ENCODE measurements at places on chromosomes 6 and 20.

DNA sequence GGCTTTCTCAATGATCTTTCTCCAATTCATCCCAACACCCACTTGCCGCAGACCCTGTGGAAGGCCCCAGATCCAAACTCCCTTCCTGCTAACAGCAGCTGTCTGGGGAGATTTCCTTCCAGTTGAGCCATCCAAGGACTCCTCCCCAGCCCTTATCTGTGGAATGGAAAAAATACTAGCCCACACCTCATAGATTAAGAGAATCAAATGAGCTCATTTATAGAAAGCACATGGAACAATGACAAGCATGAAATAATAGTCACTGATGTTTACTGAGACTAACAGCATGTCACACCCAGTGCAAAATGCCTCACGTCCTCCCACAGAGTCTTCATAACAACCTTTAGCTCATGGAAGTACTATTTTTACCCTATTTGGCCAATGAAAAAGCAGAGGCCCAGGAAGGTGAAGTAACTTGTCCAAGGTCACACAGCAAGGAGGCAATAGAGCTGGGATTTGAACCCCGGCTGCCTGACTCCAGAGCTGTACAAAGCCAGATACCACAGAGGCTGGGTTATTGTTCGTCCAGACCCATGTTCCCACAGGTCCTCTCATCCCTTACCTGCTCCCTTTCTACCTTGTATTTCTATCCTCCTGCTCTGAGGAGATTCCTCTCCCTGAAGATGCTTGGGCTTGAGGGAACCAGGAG lies 23.4 kb upstream of the PTGIS start:
- DNase-seq, result peak; percentile 28

DNA sequence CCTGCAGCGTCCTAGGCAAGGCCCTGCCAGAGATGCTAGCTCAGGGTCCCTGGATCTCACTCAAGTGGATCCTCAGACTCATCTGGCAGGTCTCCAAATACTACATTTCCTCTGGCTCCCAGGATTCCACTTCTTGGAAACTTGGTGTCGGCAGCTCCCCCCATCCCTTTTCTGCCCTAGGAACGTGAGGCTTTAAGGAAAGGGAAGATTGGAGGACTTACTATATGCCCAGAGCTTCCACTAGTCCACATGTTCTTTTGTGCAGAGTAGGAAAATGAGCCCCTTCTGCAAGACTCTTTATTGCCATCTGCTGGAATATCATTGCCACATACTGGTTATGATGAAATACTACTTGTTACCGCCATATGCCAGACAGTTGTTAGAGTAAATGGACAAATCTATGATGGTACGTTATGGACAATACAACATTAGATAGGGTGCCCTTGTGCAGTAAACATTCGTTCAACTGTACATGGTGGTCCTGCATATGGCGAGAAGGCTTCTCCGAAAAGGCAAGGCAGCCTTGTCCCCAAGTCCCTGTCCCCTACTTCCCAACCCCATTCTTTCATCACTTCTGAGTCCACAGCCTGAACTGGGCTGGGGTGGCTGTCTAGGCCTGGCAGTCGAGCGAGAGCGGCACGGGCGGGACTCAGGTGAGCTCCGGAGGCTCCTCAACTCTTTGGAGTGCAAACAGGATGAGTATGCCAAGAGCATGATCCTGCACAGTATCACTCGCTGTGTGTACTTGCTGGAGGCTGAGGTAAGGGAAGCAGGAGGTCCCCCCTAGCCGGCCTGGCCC lies 780 bp downstream of the ARMC12 start:
- DNase-seq, result peak; percentile 77

DNA sequence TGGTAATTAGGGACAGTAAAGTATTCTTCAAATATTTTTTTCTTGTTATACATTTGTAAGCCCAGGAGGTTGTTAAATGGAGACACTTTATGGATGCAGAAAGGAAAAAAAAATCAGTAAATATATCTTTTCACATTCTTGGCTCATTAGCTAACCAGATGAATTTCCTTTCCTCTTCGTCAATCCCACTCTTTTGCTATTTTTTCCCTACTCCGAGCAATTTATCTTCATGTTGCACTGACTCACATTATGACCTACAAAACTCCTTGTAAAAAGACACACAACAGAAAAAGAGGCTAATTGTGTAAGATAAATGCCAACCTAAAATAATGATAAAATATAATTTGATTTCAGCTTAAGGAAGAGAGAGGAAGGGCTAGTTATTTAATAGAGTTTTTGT lies 472.9 kb upstream of the ZNF337 start:
- DNase-seq, result peak; percentile 81

DNA sequence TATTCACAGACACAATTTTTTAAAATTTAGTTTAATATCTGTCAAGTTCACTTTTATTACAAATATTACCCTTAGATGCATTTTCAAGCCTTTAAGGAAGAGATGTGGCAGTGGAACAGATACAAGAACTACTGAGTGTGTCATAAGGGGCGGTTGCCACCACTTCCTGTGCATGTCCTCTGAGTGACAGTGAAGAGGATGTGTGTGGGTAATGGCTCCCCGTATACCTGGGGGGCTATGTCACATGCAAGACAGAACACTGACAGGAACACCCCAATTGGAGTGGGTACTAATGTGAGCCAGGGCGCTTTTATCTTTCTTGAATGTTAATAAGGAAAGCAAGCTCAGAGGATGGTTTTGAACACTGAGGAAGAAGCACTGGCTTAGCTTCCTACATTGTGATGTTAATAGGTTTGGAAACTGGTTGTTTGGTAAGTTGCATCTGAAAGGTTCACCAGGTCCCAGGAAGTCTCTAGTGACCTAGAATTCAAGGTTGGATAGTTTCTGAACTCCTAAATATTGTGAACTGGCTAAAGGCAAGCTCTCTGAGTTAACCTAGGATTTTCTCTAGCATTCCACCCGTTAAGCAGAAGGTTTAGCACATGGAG lies 83.4 kb upstream of the ASF1A start:
- DNase-seq, result no peak

DNA sequence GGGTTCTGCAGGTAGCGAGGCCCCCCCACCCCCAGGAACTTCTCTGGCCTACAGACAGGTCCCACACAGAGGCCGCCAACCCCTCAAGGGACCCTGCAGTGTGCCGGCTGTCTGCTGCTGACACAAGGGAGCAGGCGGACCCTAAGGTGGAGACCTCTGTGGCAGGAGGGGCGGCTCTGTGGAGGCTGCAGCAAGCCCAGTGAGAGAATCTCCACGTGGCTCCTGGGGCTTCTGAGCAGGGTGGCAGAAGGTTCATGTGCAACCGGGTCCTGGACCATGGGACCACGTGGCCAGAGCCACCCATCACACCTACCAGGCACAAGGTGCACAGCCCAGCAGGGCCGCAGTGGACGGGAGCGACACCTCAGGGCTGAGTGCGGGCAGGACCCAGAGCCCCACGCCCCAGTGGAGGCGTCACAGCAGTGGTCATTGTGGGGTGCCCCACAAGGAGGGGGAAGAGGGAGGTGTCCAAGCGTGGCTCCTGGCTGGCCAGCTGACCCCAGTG lies 4.3 kb downstream of the ARFRP1 start:
- no peak for DNase-seq

GRCh38 chr20:49792006-49792405 lies 20.6 kb upstream of the SLC9A8 start:
- DNase-seq, result no peak

GRCh38 chr6:3473773-3474172 lies 16.9 kb upstream of the SLC22A23 start:
- peak; percentile 30 for DNase-seq

- DNase-seq, result peak; percentile 78
Measured at GRCh38 chr6:148577687-148578488, 168.9 kb upstream of the UST start.

- no peak for DNase-seq
Measured at GRCh38 chr6:10449751-10450150, 34.9 kb upstream of the TFAP2A start.

- DNase-seq, result no peak
Measured at GRCh38 chr6:30554962-30555815, 1.1 kb downstream of the GNL1 start.

DNA sequence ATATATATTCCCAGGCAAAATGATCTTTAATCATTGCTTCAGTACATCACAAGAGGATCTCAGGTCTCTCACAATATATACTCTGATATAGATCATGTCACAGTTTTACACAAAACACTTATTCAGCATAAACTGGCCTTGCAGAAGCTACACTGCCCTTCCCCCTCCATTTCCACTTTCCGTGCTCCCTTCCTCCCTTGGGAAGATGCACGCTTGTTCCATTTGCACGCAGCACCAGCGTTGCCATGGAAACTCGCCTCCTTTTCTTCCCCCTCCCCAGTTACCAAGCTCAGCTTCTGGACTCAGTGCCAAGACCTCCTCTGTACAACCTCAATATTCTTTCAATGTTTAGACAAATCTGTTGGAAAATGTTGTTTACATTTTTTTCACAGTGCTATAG lies 154.6 kb downstream of the RFPL4B start:
- DNase-seq, result peak; percentile 76

- no peak for DNase-seq
Measured at GRCh38 chr6:19377722-19378121, 459.4 kb upstream of the ID4 start.

- no peak for DNase-seq
Measured at GRCh38 chr6:30329331-30329730, 2.6 kb downstream of the TRIM39 start.

GRCh38 chr20:51541189-51542032 lies 1.1 kb downstream of the NFATC2 start:
- peak; percentile 80 for DNase-seq

DNA sequence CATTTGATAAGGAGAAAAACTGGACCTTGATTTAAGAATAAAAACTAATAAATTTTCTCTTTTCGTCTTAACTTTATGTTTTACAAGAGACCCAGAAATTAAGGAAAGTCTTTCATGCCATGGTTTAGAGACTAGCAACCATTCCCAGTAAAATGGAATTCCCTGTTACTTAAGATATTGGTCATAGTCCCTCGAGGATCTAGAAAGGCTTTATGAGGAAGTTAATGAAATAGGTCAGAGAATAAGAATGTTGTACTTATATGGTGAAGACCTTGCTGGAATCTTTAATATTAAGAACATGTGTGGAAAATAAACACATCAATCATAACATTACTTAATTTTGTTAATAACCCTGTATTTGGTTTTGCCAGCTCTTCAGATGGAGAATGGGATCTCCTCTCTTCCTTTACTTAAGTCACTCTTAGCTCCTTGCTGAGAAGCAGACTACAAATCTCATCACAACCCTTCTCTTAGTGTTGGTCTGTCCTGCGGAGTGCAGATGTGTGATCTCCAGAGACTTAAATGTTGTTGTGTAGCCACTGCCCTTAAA lies 382.9 kb downstream of the QKI start:
- peak; percentile 76 for DNase-seq

- peak; percentile 32 for DNase-seq
Measured at GRCh38 chr6:155185544-155185943, 78.3 kb upstream of the CLDN20 start.

DNA sequence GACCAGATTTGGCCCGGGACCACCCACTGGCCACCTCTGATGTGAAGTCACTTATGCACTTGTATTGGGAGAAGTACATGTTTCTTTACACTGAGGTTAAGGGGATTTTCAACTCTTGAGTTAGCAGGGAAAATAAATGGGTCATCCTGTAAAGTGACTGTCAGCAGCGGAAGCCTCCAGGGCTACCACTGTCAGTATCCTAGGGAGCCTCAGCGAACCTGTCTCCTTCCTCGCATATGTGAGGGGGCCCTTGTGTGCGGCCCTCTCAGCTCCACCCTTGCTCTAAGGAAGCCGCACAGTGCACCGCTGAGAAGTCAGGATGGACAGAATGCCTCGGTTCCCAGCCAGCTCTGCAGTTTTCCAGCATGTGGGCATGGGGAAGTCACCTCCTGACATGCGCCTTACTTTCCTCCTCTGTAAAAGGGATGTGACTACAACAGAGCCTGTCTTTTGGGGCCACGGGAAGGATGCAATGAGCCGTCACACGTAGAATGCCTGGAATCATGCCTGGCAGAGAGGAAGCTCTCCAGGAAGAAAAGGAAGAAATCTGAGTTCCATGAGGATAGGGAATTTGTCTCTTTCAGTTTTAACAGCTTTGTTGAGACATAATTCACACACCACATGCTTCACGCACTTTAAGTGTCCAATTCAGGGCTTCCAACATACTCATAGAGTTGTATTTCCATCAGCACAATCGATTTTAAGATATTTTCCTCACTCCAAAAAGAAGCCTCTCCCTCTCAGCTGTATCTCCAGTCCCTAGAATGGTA lies 115.4 kb downstream of the SYCP2 start:
- no peak for DNase-seq

DNA sequence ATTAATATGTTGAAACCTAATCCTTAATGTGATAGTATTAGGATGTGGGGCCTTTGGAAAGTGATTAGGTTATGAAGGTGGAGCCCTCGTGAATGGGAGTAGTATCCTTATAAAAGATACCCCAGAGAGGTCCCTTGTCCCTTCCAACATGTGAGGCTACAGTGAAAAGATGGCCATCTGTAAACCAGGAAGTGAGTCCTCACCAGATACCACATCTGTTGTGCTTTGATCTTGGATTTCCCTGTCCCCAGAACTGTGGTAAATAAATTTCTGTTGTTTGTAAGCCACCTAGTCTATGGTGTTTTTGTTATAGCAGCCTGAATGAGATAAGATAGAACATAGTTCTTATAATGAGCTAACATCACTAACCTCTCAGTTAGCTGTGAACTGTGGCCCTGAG lies 16.6 kb upstream of the CALHM6 start:
- DNase-seq, result no peak

DNA sequence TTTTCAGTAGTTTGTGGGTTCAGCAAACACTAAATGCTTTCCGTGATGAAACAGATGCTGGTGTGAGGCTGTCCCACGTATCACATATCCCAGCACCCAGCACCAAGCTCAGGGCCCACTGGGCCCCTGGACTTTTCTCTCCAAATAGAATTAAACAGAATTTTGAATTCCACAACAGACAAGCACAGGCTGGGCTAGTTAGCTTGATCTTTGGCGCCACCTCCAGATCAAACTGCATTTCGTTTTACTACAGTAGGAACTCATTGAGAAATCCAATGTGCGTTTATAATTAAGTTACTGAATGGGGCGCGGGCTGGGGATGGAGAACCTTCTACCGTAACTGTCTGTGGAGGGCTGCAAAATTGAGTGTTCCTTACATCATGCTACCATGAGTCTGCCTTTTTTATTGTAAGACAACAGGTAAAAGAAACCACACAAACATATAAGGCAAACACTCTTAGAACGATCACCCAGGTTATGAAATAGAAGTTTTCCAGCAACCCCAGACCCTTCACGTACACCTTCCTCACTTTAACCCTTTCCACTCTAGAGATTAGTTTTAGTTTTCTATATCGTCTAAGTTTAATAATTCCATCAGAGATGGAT lies 107.8 kb downstream of the ZFP64 start:
- peak; percentile 67 for DNase-seq

- DNase-seq, result no peak
Measured at GRCh38 chr6:165469483-165469882, 160.1 kb upstream of the C6orf118 start.

- peak; percentile 70 for DNase-seq
Measured at GRCh38 chr6:52390361-52390727, 28.4 kb downstream of the PAQR8 start.
